ENCODE measurements at places on chromosomes 3 and 15. TPM values are rescaled to one million over a fixed set of nuclear protein-coding genes. Genes with fewer than 3 reads are reported as not detected.

- peak; percentile 5 for DNase-seq
Measured at GRCh38 chr3:102179326-102180177, 255.3 kb upstream of the ZPLD1 start.

- peak; percentile 74 for DNase-seq
Measured at GRCh38 chr15:94287794-94288246, 56.5 kb downstream of the MCTP2 start.

- no peak for DNase-seq
Measured at GRCh38 chr3:61808526-61808925, 247.2 kb downstream of the PTPRG start.

DNA sequence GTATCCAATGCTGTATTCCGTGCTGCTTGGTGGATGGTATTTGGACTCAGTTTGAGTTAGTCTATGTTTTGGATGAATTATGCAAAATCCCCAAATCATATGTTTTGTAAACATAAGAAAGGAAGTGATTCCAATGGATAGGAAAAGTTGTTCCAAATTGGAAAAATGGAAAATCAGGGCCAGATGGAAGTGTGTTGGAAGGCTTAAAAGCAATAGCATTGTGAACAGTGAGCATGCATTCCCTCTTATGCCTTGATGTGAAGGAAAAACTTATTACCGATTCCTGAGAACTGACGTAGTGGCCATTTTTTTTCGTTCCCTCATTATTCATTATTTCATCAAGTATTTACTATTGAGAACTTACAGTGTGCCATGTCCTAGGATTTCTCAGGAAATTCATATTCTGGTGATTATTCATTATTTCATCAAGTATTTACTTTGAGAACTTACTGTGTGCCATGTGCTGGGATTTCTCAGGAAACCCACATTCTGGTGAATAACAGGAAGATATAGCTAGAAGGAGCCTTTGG, 144.1 kb upstream of the TPRG1 start:
- no peak for DNase-seq

- DNase-seq = no peak
Measured at GRCh38 chr15:81959196-81959595, 86.6 kb downstream of the MEX3B start.

- DNase-seq = no peak
Measured at GRCh38 chr3:176430244-176431037, 766.8 kb downstream of the TBL1XR1 start.

- no peak for DNase-seq
Measured at GRCh38 chr3:18249126-18249525, 176.0 kb downstream of the SATB1 start.

PSMD2 gene
- total RNA-seq = 162 TPM

NR2E3 gene
- not detected for total RNA-seq

HIGD2B gene
- not detected for total RNA-seq

SPINK8 gene
- total RNA-seq = not detected

GOLGA6B gene
- not detected for total RNA-seq

Data from CD4-positive, CD25-positive, alpha-beta regulatory T cell (primary cell).